ENCODE measurements at places on chromosomes 13 and 19.

DNA sequence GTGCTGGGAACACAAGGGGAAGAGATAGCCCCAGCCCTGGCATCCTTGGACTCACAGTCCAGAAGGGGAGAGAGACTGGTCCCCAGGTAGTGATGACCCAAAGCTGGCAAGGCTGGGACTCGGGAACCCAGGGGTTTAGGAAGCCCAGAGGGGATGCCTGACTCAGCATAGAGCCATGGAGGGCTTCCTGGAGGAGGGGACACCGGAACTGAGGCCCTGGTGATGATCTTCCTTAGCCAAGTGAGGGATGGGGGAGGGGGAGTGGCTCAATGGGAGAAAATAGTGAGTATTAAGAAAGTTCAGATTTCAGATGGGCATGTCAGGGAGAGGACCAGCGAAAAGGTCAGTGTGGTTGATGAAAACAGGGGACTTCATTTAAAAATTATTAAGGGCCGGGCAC, 26.8 kb downstream of the EXOC3L2 start:
- no peak overlapping the region for H3K4me3 ChIP-seq
- DNase-seq, result no peak
- peaks cover 3% of the 10 kb centered on the region for H3K4me1 ChIP-seq
- peaks cover 54% of the 10 kb centered on the region for H3K27me3 ChIP-seq
- H3K27ac ChIP-seq, result no peak overlapping the region
- no peaks in the 10 kb centered on the region for H3K36me3 ChIP-seq

DNA sequence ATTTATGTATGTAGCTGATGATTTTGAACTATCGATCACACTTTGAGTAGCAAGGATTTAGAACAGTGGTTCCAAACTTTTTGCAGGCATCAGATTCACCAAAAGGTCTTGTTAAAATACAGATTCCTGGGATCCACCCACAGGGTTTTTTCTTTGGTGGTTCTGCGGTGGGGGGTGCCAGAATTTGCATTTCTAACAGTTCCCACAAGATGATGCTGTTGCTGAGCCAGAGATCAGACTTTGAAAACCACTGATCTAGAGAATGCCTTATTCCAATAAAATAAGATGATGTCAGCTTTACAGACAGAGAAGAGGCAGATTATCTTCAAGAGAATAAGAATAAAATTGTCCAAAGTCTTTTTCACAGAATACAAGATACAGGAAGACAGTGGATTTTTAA, 80.9 kb upstream of the SHISA2 start:
- H3K4me1 ChIP-seq, result no peaks in the 10 kb centered on the region
- DNase-seq, result no peak
- H3K36me3 ChIP-seq, result no peaks in the 10 kb centered on the region
- H3K27ac ChIP-seq, result no peak overlapping the region

DNA sequence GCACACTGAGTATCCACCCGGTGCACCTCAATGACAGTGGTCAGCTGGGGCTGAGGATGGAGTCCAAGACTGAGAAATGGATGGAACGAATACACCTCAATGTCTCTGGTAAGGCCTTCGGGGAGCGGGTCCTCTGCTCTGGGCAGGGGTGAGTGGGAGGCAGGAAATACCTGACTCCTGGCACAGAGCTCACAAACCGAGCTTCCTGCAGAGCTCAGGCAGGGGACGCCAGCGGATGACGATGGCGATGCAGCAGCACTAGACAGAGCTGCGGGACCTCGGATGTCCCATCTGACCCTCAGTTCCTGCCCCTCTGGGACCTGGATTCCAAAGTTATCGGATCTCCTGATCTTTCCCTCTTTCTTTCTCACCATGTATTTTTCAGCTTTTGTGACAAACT, 3.8 kb downstream of the CD22 start:
- peaks cover 23% of the 10 kb centered on the region for H3K4me1 ChIP-seq
- peaks cover 8% of the 10 kb centered on the region for H3K27me3 ChIP-seq
- H3K36me3 ChIP-seq, result no peaks in the 10 kb centered on the region

DNA sequence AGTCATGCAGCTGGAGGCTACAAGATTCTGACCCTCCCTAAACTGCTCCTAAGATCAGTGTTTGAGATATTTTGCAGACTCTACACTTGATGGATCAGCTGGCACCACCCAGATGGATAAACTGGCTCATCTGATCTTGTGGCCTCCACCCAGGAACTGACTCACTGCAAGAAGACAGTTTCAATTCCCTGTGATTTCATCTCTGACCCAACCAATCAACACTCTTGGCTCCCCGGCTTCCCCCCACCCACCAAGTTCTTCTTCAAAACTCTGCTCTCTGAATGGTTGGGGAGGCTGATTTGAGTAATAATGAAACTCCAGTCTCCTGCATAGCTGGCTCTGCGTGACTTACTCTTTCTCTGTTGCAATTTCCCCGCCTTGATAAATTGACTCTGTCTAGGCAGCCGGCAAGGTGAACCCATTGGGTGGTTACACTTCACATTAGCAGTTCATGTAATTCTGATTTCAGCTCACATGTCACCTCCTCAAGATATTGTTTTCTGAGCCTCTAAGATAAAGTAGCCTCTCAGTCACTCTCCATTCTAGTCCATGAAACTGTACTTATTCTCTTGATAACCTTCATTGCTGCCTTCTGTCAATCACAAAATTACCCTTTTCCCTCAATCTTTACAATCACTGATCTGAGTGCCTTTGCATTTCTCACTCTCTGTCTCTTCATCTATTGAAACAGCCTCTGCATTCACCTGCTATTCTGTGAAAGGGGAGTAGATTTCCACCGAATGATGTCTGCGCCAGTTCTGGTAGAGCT, 9.9 kb upstream of the FPR3 start:
- H3K27ac ChIP-seq, result no peak overlapping the region
- H3K4me3 ChIP-seq, result no peak overlapping the region
- no peak for DNase-seq
- H3K27me3 ChIP-seq, result peaks cover 4% of the 10 kb centered on the region

- H3K4me3 ChIP-seq, result peak overlapping the region; percentile 98
- H3K27me3 ChIP-seq, result no peaks in the 10 kb centered on the region
- peak overlapping the region; percentile 96 for H3K27ac ChIP-seq
- peaks cover 2% of the 10 kb centered on the region for H3K36me3 ChIP-seq
- H3K4me1 ChIP-seq, result peaks cover 10% of the 10 kb centered on the region
Observed at GRCh38 chr19:2462635-2463421, 6.1 kb upstream of the LMNB2 start.

DNA sequence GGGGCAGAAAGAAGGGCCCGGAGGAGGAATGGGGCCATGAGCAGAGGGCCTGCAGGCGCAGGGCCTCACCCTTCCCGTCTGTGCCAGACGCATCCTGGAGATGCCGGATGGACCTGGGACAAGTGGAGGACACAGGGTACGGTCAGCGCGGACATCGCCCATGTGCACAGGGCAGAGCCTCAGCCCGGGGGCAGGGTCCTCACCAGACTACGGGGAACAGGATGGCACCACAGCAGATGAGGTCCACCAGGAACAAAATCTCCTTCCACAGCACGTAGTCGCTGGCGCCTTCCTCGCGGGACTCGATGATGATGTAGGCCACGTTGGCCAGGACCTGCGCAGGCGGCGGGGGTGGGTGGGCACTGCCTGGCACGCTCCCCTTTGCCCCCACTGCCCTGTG, 5.6 kb downstream of the GPR108 start:
- no peak overlapping the region for H3K4me3 ChIP-seq
- DNase-seq, result no peak
- no peak overlapping the region for H3K27ac ChIP-seq
- peaks cover 12% of the 10 kb centered on the region for H3K4me1 ChIP-seq

DNA sequence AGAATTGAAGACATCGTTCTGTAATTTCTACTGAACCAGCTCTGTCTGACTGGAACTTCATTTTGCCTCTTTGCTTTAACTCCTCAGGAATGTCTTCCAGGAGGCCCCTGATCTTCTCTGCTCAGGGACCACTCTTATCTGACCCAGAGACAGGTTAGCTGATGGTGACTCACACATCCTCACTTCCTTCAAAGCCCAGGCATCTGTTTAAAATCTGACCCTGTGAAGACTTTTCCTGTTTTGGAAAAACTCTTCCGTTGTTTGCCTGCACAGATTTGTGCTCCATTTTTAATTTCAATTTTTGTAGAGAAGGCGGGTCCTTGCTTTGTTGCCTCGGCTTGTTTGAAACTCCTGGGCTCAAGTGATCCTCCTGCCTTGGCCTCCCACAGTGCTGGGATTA, 1.6 kb downstream of the ARL11 start:
- peak overlapping the region; percentile 37 for H3K4me3 ChIP-seq
- no peak overlapping the region for H3K27ac ChIP-seq
- H3K4me1 ChIP-seq, result peaks cover 15% of the 10 kb centered on the region
- DNase-seq, result no peak
- H3K27me3 ChIP-seq, result no peaks in the 10 kb centered on the region
- peaks cover 11% of the 10 kb centered on the region for H3K36me3 ChIP-seq

DNA sequence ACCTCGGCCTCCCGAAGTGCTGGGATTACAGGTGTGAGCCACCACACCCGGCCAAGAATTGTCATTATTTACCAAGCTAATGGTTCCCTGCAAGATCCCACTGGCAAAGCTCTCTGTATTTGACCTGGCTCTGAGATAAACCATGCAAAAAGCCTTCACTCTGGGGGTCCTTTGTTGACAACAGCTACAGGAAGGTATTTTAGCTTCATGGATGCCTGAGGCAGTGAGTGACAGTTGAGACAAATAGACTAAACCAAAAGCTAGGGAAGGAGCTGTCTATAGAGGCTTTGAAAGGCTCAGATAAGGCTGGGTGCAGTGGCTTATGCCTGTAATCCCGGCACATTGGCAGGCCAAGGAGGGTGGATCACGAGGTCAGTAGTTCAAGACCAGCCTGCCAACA, 45.5 kb downstream of the NOTCH3 start:
- H3K27me3 ChIP-seq, result no peaks in the 10 kb centered on the region
- no peak overlapping the region for H3K27ac ChIP-seq
- H3K4me3 ChIP-seq, result no peak overlapping the region
- DNase-seq, result no peak
- H3K4me1 ChIP-seq, result no peaks in the 10 kb centered on the region

- H3K36me3 ChIP-seq, result no peaks in the 10 kb centered on the region
- no peak overlapping the region for H3K27ac ChIP-seq
- no peak for DNase-seq
- no peaks in the 10 kb centered on the region for H3K4me1 ChIP-seq
- peaks cover 2% of the 10 kb centered on the region for H3K27me3 ChIP-seq
Observed at GRCh38 chr19:34644991-34645461, 31.9 kb downstream of the SCGB2B2 start.

GRCh38 chr19:40704491-40705361, 12.0 kb downstream of the COQ8B start:
- peak overlapping the region; percentile 25 for H3K27ac ChIP-seq
- no peaks in the 10 kb centered on the region for H3K27me3 ChIP-seq
- peaks cover 2% of the 10 kb centered on the region for H3K4me1 ChIP-seq
- no peak overlapping the region for H3K4me3 ChIP-seq
- peaks cover 19% of the 10 kb centered on the region for H3K36me3 ChIP-seq
